DND-41 (cell line): ENCODE measurements at places on chromosomes 12 and 14.

- H3K27me3 ChIP-seq, result peaks cover 67% of the 10 kb centered on the region
- H3K36me3 ChIP-seq, result no peaks in the 10 kb centered on the region
- H3K4me1 ChIP-seq, result peaks cover 9% of the 10 kb centered on the region; the same call in 1 of the 2 replicates
- DNase-seq, result no peak
- H3K27ac ChIP-seq, result no peak overlapping the region
Measured at GRCh38 chr14:99790978-99791376, 2.2 kb upstream of the EML1 start.

- no peaks in the 10 kb centered on the region for H3K36me3 ChIP-seq
- no peak within 1 kb of the TSS for H3K4me3 ChIP-seq
- 0 out of 2 replicates have a peak, but pooled peaks cover 2% of the 10 kb centered on the region for H3K4me1 ChIP-seq
Measured at GRCh38 chr14:75427482-75428229, at the start of gene JDP2. Gene JDP2, plus strand, starts transcription at chr14:75428022. Its CDS starts 9,899 bp downstream, at chr14:75437921.

DNA sequence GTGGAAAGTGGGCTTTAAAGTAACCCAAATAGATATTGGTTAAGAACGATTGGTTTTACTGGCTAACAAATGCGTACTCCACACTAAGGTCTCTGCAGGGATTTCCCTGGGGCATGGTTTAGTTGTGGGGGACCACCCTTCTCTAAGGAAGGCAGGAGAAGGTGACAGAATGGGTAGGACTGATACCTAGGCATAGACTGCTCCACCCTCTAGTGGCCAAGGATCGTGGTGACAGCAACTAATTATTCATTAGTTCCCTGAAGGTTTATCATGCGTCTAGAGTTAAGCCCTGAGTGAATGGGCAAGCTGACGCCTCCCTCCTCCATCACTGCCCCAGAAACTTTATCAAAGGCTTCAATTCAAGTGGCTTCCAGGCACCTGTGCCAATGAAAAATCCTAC, 9.1 kb downstream of the FAM181A start:
- no peaks in the 10 kb centered on the region for H3K4me1 ChIP-seq
- peak; percentile 15 for DNase-seq
- H3K36me3 ChIP-seq, result no peaks in the 10 kb centered on the region
- no peak overlapping the region for H3K4me3 ChIP-seq

- no peaks in the 10 kb centered on the region for H3K4me1 ChIP-seq
- no peak for DNase-seq
- H3K27me3 ChIP-seq, result no peaks in the 10 kb centered on the region
- no peak overlapping the region for H3K4me3 ChIP-seq
- H3K27ac ChIP-seq, result no peak overlapping the region
Measured at GRCh38 chr12:50196537-50196936, 29.4 kb upstream of the CERS5 start.

- no peak overlapping the region for H3K4me3 ChIP-seq
- H3K4me1 ChIP-seq, result no peaks in the 10 kb centered on the region
- DNase-seq, result no peak
- no peaks in the 10 kb centered on the region for H3K36me3 ChIP-seq
Measured at GRCh38 chr14:93527203-93527607, 96.5 kb downstream of the UNC79 start.

GRCh38 chr12:12376646-12377448, 20.0 kb downstream of the BORCS5 start:
- no peak overlapping the region for H3K27ac ChIP-seq
- no peaks in the 10 kb centered on the region for H3K27me3 ChIP-seq
- peak; percentile 27 for DNase-seq
- H3K36me3 ChIP-seq, result no peaks in the 10 kb centered on the region

- H3K4me1 ChIP-seq, result peaks cover 38% of the 10 kb centered on the region
- H3K4me3 ChIP-seq, result peak within 1 kb of the TSS; percentile 98
Measured at GRCh38 chr12:62466594-62467491, at the start of gene MON2. Gene MON2, plus strand, starts transcription at chr12:62466826. Its CDS starts 382 bp downstream, at chr12:62467208.

GRCh38 chr14:100755649-100756048, 29.0 kb downstream of the DLK1 start:
- H3K36me3 ChIP-seq, result no peaks in the 10 kb centered on the region
- peaks cover 21% of the 10 kb centered on the region for H3K27me3 ChIP-seq
- H3K27ac ChIP-seq, result no peak overlapping the region

GRCh38 chr12:98388126-98388525, 127.3 kb upstream of the TMPO start:
- no peaks in the 10 kb centered on the region for H3K27me3 ChIP-seq
- H3K4me1 ChIP-seq, result no peaks in the 10 kb centered on the region
- no peak for DNase-seq
- H3K27ac ChIP-seq, result no peak overlapping the region
- H3K36me3 ChIP-seq, result no peaks in the 10 kb centered on the region

DNA sequence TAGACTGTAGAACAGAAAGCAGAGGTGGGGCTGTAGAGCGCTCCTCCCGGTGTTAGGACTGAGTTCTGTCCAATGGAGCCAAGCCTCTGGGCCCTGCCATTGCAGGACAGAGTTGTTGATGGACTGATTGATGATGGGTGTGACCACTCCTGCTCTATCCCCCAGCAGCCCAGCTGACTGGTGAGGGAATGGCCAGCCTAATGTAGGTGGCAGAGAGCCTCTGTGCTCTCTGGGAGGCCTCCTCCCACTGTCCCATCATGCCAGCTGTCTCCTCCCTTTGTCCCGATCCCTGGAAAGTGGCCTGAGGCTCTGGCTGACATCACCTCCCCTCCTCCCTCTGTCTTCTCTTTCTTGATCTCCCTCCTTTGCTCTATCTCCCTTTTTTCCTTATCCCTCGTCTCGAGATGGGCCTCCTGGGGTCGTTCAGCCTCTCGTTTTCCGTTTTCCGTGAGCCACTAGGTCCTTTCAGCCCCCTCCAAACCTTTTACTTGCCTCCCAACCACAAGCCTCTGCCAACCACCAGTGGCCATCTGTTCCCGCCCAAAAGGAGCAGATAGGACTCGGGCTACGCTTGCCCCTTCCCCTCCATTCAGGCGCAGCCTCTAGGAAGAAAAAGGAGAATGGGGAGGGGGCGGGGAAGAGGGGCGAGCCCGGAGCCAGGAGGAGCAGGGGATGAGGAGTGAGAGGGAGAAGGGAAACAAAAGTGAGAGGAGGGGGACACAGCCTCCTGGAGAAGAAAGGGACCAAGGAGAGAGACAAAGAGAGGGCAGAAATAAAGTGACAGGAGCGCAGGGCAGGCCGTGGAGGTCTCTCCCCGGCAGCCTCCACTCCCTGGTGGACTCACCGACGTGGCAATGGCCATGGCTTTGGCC, 572 bp downstream of the EFS start:
- peaks cover under 1% of the 10 kb centered on the region for H3K27me3 ChIP-seq
- DNase-seq, result no peak
- no peak overlapping the region for H3K4me3 ChIP-seq
- H3K27ac ChIP-seq, result no peak overlapping the region

DNA sequence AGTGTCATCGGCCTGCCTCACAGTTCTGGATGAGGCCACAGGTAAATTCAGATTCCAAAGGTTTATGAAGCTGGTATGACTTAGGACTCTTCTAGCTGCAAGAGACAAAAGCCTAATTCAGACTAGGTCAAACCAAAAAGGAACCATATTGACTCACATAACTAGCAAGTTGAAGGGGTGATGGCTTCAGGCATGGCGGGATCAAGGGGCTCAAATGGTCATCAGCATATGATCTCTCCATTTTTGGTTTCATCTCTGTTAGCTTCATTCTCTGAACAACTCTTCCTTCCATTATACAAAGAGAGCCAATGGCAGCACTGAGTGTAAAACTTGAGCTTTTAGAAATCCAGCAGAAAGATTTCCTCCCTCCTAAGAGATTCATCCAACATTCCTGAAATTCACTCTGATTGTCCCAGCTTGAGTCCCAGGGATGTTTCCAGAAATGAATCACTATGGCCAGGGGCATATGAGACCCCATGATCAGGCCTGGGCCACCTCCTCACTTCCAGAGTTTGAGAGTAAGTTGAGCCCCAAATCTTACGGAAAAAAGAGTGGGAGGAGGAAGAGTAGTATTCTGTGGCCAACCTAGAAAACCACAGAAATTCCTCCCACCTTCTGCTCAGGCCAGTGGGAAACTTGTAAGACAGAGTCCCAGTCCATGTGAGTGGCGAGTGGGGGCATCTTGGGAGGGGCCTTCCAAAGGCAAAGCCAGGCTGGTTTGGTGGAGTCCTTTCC, 2.0 kb upstream of the MAP1LC3B2 start:
- DNase-seq, result no peak
- H3K27me3 ChIP-seq, result no peaks in the 10 kb centered on the region
- H3K36me3 ChIP-seq, result no peaks in the 10 kb centered on the region
- peak overlapping the region; percentile 99 for H3K27ac ChIP-seq
- no peak overlapping the region for H3K4me3 ChIP-seq
- peaks cover 49% of the 10 kb centered on the region for H3K4me1 ChIP-seq

DNA sequence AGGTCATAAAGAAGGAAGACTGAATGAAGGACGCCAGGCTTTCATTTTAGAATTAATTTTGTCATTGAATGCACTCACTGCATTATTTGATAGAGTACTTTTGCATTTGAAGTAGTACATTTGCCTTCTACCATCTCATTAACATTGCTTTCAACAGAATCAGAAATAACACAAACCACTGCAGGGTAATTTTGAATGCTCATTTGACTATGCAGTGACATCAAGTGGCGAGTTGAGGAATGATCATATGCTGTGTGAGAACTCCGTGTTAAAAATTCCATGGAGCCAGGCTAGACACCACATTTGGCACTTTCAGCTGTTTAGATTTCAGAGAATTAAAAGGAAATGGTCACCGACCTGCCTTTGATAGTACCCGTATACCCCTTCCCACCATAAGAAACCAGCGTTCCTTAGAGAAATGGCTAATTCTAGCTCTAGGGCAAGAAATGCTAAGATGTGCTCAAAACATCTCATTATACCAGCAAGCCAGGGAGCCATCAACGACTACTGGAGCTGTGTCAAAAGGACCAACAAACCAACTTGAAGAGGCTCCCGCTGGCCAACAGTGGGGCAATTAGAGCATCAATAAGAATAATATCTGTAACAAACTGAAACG, 16.5 kb downstream of the HEBP1 start:
- DNase-seq, result peak; percentile 10
- H3K4me3 ChIP-seq, result no peak overlapping the region

DNA sequence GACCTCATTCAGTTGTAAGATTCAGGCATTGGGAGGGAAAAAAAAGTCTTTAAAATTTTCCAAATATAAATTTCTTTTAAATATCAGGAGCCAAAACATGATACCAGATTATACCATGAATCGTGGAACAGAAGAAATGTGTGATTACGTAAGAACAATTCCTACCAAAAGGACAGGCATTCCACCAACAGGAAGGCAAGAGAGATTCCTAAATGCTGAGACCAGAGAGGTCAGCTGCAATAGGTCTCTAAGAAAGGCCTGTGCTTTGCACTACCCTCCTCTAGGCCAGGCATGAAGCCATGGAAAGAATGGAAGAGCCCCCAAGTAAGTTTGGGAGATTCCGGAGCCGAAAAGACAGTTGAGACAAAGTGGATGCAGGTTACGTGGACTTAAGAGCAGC, 83.7 kb downstream of the PTGER2 start:
- H3K4me1 ChIP-seq, result peaks cover 43% of the 10 kb centered on the region
- no peak for DNase-seq
- H3K27me3 ChIP-seq, result no peaks in the 10 kb centered on the region
- H3K36me3 ChIP-seq, result no peaks in the 10 kb centered on the region
- no peak overlapping the region for H3K27ac ChIP-seq

GRCh38 chr12:16002880-16003279, 91.7 kb downstream of the DERA start:
- DNase-seq, result no peak
- no peaks in the 10 kb centered on the region for H3K27me3 ChIP-seq
- H3K27ac ChIP-seq, result no peak overlapping the region

- H3K4me1 ChIP-seq, result peaks cover 33% of the 10 kb centered on the region
- no peaks in the 10 kb centered on the region for H3K27me3 ChIP-seq
- DNase-seq, result no peak
- H3K36me3 ChIP-seq, result peaks cover 3% of the 10 kb centered on the region; the same call in 1 of the 2 replicates
Measured at GRCh38 chr12:76560086-76560491, 518 bp upstream of the OSBPL8 start.

- H3K36me3 ChIP-seq, result no peaks in the 10 kb centered on the region; the same call in 1 of the 2 replicates
- H3K4me1 ChIP-seq, result peaks cover 12% of the 10 kb centered on the region
- no peaks in the 10 kb centered on the region for H3K27me3 ChIP-seq
- H3K4me3 ChIP-seq, result no peak overlapping the region
Measured at GRCh38 chr12:50397117-50397650, 775 bp upstream of the FAM186A start.

DNA sequence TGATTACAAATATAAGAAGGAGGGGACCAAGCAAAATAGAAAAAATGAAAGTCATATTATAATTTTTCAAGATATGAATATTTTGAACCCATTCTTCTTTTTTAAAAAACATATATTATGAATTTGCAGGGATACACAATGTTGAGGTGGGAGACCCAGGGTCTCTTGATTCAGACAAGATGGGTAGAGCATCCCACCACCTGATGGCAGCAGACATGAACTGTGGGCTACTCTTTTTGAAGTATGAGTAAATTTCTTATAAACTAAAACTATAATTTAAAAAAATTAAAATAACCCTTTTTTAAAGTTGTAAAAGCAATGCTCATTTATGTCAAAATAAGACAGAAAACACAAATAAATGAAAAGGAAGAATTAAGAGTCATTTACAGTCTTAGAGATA, 202.7 kb upstream of the PRICKLE1 start:
- no peak overlapping the region for H3K4me3 ChIP-seq
- no peak overlapping the region for H3K27ac ChIP-seq
- DNase-seq, result no peak
- H3K4me1 ChIP-seq, result no peaks in the 10 kb centered on the region
- no peaks in the 10 kb centered on the region for H3K27me3 ChIP-seq

DNA sequence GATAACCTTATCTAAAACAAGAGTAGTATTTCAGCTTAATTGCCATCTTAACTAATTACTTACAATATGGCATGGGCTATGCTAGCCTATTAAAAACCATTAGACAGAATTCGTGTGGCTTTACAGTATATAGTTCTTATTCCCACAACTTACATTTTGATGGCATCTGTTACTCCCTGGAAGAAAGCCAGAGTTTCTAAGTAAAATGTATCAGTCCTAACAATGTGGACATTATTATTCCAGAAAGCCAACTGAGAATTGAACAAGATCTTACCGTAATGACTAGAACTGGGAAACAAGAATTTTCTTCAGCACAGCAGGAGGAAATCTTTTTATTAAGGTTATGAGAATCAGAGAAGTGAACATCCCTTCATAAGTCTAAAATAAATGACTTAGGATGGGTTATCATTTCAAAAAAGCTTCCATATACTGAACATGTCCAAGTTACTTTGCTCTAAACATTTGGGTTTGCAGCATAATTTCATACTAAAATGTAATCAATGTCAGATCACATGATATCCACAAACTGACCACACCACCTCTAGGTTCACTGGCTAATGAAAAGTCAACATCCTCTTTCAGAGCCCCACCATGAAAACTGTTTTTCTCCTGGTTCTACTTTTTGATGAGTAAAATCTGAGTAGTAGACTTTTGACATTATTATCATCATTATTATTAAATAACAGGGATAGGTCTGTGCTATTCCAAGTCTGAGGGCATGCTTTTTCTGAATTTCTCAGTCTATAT, 179.7 kb downstream of the SSPN start:
- no peak for DNase-seq
- H3K36me3 ChIP-seq, result peaks cover 14% of the 10 kb centered on the region; the same call in 1 of the 2 replicates
- H3K4me1 ChIP-seq, result no peaks in the 10 kb centered on the region
- H3K27ac ChIP-seq, result no peak overlapping the region
- H3K4me3 ChIP-seq, result no peak overlapping the region
